ENCODE measurements at places on chromosomes 11 and 22.
A peak's percentile ranks its signal among the peaks of the same experiment; 100 is the strongest.

- no peak for DNase-seq
These were observed 21.4 kb downstream of the RNF141 start for GRCh38 chr11:10519630-10520029.

DNA sequence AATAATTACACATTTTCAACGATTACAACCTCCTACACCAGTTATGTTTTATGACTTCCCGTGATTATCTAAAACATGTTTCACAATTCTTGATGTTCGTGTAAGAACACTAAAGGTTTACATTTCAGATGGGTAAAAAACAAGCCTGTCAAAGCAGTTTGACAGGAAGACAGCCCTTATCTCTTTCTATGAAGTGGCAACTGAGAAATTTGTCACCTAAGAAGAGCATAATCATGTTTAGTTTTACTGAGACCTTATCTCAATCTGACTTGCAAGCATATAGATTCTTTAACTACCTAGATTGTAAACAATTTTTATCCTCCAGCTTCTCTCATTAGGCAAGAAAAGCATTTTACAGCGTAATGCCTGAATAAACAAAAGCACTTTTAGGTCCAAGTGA is 218.4 kb upstream of the ZBED5 start:
- DNase-seq: no peak

DNA sequence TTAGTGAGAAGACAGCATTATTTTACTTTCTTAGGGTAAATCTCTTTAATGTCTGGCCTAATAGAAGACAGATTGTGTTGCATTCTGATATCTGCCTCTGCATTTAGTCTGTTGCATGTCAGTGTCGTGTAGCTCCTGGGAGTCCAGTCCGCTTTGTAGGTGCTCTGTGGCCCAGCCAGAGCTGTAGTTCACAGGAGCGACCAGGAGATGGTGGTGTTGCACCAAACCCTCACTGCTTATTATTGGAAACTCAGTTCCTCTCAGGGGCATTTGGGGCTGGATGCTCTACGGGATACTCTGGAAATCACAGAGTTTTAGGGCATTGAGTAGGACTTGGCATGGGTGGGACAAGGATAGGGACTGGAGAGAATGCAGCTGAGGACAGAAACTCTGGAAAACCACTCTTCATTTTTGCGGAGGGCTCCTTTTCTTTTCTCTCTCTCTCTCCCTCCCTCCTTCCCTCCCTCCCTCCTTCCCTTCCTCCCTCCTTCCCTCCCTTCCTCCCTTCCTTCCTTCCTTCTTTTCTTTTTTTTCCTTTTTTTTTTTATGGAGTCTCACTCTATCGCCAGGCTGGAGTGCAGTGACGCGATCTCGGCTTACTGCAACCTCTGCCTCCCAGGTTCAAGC is 21.7 kb downstream of the MIAT start:
- DNase-seq: peak; percentile 56

GRCh38 chr11:108838102-108838791 is 173.4 kb downstream of the DDX10 start:
- DNase-seq: no peak

DNA sequence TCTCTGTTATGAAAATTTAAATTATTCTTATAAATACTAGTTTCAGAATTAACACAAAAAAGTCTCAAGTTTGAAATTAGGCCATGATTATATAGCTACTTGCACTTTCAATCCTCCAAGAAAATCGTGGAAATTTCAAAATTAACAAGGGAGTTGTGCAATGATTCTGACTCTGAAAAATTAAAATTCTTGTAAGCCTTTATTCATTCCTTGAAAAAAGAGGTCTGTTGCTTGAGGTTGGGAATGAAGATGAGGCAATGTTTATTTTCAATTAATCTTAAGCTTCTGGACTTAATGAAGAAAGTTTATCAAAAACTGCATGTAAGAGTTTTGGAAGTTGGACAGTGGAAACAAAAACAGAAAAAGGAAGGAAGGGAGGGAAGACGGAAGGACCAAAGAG is 128.2 kb upstream of the FIBIN start:
- no peak for DNase-seq

DNA sequence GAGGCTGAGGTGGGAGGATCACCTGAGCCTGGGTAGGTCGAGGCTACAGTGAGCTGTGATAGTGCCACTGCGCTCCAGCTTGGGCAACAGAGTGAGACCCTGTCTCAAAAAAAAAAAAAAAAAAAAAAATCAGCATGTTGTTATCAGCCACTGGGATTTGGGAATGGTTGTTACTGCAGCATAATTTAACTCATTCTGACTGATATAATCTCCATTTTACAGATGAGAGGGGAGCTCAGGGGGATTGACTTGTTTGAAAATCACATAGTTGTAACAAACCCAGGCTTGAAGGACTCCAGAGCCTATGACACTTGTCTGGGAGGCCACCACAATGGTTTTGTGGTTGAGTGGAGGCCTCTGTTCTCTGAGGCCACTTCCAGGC is 3.0 kb upstream of the SEPTIN3 start:
- no peak for DNase-seq

- DNase-seq: no peak
These were observed 11.0 kb upstream of the BLID start for GRCh38 chr11:122127020-122127419.

DNA sequence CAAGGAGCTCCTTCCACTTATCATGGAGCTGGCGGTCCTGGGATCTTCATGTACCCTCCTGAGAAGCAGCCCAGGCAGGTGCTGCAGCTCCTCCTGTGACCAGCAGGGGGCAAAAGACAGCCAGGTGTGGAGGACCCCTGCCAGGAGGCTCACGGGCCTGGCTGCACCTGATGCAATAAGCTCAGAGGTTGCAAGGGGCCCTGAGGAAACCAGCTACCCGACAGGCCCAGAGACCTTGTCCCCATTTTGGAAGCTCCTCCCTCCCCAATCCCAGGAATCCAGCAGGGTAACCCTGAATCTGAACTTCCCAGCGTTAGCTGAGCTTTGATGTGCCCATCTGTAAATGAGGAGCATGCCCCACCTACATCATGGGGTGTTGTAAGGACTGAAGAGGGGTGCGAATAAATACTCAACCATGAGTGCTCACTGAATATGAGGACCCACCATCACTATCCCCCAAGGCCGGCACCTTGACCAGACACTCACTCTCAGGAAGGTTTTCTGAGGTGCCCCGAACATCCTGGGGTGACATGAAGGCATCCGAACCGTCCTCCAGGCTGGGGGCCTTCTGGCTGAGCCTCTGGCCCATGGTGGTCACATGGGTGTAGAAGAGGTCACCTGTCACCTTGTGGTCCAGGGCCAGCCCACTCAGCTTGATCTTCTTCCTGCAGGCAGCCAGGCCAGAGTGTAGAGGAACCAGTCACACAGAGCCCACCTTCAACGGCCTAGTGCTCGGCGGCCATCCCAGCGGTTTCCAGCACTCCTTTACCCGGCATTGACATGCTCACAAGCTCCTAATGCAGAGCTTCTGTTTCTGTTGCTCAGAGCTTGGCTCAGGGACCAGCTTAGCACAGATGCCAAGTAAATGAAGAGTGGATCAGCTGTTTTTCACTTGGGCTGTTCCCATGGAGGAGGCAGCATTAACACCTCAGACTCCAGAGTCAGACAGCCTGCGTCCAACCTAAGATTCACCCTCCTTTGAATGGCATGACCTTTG is 21.7 kb downstream of the SLC43A1 start:
- DNase-seq: peak; percentile 73
